Heart left ventricle (tissue), 16 donors: ENCODE measurements at places on chromosomes 5 and 9.
A peak's percentile ranks its signal among the peaks of the same experiment; 100 is the strongest.

- DNase-seq: no peak
These were observed 167.8 kb downstream of the MAN2A1 start for GRCh38 chr5:109857405-109858031.

DNA sequence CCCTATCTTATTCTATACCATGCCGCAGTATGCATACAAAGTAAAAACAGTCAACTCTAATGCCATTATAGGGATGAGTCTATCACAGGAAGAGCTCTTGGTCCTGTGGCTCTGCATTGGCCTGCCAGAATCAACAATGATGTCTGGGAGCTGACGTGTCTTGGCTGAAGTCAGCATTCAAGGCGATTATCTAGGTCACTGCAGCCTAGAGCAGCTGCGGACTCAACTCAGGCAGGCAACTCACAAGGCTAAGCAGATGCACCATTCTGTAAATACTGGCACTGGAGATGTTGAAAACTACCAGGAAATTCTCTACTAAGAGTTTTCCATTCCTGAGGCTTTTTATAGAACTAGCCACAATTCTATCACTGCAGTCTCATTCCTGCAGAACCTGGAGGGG is 13.3 kb downstream of the SPATA9 start:
- peak; percentile 84 for DNase-seq

GRCh38 chr5:59249726-59250125 is 643.8 kb downstream of the PDE4D start:
- no peak for DNase-seq

- no peak for DNase-seq
These were observed 38.4 kb upstream of the CTNNAL1 start for GRCh38 chr9:109051733-109052132.

- DNase-seq: no peak
These were observed 45.6 kb upstream of the RNF130 start for GRCh38 chr5:180117000-180117725.

- DNase-seq: no peak
These were observed 22.9 kb upstream of the AOPEP start for GRCh38 chr9:94703488-94704140.

- DNase-seq: no peak
These were observed 89.1 kb upstream of the HAND1 start for GRCh38 chr5:154567155-154567554.

DNA sequence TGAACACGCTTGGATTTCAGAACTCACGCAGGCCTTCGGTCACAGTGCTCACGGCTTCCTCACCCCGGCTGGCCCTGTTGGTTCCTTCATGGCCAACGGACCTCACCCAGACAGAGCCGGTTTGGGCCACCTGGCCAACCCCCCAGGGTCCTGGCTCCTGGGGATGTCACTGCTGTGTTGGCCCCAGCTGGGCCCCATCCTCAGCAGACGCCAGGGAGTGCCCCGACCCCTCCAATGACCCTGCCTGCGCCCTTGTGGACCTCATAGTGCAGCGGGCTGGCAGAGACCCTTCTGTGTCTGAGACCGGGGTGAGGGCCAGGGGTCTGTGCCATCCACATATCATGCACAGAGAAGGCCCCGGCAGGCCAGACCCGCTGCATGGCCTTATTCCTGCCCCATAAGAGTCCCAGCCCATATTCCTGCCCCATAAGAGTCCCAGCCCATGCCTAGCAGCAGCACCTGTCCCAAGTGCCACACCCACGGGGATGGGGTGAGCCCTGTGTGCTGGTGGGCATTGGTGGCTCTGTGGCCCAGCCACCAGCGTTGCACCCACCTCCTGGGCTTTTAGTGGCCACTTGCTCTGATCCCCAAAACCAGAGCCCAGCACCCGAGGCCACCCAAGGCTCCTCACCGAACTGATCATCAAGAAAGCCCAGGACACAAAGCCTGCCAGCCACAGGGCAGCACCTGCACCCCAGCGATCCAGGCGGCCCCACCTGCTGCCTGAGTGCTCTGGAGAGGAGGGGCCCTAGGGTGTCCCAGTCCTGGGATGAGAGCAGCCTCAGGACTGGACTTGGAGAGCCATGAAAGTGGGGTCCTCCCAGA is 1.3 kb upstream of the LPCAT1 start:
- peak; percentile 28 for DNase-seq

- DNase-seq: no peak
These were observed 118.6 kb downstream of the PDE8B start for GRCh38 chr5:77328930-77329647.

DNA sequence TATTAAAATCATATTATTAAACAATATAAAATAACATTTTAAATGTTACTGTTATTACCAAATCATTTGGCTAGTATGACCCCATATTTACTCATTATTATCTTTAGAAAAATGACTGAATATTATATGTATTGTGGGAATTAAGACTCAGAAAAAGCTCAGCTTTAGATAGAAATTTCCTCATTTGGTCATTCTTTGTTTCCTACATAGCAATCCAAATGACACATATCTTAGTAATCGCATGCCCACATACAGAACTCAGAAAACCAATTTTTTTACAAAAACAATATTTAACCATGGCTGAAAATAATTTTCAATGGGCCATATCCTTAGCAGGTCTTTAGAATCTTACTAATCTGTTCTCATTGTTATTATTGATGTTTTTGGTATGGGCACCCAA is 53.8 kb upstream of the TSLP start:
- no peak for DNase-seq

DNA sequence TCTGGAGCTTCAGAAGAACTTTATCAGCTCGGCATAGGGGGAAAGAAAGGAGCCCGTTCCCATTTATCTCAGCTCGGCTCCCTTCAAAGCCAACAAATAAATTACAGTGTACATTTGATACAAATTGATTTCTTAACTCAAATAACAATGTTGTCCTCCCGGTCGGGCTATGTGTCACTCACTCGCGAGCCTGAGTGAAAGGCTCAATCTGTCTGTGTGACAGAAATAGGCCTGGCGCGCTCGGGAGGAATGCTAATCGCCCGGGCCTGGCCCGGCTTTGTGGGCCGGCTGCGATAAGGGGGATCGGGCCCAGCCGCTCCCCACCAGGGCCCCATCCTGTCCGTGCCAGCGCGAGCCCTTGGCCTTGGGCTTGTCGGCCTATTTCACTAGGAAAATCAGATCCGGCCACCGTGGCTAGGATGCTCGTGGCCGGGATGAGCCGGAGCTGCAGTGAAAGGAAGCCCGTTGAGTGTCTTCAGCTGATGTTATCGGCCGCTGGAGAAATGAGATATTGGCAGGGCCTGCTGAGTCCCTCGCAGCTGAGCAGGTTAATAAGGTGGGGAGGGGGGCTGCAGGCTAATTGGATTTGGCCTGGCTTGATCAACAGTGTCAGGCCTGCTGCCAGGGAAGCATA is 258.7 kb downstream of the IRX1 start:
- peak; percentile 62 for DNase-seq

GRCh38 chr9:130443840-130444492 is 795 bp upstream of the ASS1 start:
- DNase-seq: no peak

- DNase-seq: no peak
These were observed 75.4 kb upstream of the S1PR3 start for GRCh38 chr9:88915916-88916315.

- no peak for DNase-seq
These were observed 169.3 kb downstream of the NTRK2 start for GRCh38 chr9:84838879-84839278.

DNA sequence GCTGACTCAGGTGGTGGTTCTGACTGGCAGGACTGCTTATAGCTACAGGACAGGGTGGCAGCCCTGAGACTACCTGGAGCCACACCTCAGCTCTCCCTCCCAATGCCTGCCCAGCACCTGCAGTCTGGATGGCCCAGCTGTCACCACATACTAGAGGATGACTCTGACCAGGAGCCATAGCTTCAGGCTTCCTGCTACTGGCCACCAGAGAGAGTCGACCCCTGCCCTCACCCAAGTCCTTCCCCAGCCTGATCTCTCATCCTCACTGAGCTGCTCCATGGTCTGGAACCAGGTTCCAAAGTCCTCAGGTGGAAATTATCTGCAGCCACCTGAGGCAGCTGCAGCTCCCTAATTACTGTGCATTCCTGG is 25.6 kb upstream of the TDRD7 start:
- DNase-seq: no peak

DNA sequence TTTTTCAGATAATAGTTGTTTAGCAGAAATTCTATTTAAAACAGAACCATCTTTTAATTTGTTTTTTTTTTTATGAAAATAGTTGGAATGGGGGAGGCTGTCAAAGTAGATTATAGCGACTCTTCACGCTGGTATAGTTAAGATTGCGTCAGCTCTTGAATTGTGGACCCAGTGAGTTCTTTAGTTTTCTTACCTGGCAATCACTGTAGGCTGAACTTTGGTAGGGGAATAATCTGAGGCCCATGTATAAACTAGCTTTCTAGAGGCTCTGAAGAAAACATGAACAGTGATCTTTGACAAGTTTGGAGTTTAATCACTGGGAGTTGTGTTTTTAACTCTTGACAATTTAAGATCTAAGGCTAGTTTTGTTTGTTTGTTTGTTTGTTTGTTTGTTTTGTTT is 80.8 kb downstream of the CD180 start:
- DNase-seq: no peak

GRCh38 chr5:127723571-127723970 is 20.4 kb downstream of the CCDC192 start:
- DNase-seq: no peak

DNA sequence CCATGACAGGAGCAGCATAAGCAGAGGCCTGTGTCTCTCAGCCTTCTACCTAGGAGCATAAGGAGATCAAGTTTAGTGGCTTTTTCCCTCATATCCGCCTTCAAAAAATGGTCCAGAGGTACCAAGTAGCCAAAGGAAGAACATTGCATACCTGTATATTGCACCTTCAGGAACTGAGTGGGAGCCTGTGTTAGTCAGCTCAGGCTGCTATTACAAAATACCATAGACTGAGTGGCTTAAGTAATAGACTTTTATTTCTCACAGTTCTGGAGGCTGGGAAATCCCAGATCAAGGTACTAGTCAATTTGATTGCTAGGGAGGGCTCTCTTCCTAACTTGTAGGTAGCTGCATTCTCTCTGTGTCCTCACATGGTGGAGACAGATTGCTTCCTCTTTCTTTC is 597.4 kb upstream of the PTGER4 start:
- no peak for DNase-seq

DNA sequence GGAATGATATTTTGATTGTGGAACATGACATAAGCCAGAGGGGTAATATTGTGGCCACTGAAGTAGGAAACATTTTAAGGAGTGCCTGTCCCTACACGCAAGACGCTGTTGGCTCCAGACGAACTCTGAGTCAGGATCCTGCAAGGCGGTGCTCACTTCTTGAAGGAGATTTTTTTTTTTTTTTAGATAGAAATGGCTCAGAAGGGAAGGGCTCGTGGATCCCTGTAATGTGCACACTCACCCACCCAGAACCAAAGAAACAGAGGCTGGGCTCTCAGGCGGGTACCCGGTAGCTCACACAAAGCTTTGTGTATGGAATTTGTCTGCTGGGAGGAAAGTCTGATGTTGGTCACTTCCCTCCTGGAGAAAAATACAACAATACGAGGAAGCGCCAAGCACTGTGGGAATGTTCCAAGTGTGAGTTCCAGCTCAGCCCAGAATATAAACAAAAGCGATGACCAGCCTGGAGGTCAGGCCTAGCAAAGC is 25.7 kb downstream of the RAPGEF1 start:
- DNase-seq: peak; percentile 83

DNA sequence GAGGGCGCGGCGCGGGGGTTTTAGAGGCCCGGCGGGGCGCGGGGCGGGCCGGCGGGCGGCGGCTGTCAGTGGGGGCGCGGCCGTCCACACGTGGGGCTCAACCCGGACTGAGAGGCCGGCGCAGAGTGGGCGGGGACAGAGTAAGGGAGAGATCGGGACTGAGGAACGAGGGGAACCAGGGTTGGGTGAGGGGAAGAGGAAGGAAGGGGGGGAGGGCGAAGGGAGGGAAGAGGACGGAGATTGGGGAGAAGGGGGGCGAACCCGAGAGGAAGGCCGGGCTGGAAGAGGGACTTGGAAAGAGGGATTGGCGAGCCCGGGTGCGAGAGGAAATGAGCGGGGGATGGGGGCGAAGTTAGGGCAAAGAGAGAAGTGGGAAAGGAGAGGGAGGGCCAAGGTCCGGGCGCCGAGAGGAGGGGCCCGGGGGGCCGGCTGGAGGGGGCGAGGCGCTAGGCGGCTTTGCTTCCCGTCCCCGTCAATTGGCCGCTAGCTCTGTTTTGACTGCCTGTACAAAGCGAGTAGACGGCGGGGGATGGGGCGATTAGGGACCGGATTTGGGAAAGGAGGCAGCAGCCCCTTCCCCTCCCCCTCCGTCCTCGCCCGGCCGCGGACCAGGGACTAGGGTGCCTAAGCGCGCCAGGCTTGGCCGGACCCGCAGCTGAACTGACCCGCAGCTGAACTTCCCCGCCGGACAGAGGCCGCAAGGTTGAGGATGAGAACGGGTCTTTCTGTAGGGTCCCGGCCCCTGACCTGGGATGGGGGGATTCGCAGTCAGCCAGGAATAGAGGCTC is 399 bp upstream of the FBN2 start:
- peak; percentile 75 for DNase-seq

DNA sequence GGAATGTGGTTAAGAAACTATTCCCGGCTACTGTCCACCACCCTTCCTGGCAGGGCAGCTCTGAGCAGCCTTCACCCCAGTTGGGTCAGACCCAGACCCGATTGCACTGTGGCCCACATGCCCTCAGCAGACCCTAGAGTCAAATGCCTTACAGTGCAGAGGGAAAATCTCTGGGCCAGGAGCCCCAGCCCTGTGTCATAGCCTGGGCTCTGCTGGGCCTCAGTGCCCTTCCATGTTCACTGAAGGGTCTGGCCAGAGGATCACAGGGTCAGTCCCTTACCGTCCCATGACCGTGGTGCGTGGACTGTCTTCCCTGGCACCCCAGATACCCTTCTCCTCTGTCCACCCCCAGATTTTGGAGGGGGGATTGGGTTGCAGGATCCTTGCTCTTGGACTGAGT is 73.5 kb upstream of the COL5A1 start:
- DNase-seq: no peak

- DNase-seq: no peak
These were observed 149.2 kb upstream of the RGMB start for GRCh38 chr5:98624145-98624880.

GRCh38 chr9:126581893-126582292 is 31.8 kb upstream of the LMX1B start:
- no peak for DNase-seq

GRCh38 chr5:162248107-162248713 is 180.6 kb downstream of the GABRG2 start:
- no peak for DNase-seq

GRCh38 chr9:111663301-111663823 is 2.0 kb downstream of the GNG10 start:
- DNase-seq: no peak

DNA sequence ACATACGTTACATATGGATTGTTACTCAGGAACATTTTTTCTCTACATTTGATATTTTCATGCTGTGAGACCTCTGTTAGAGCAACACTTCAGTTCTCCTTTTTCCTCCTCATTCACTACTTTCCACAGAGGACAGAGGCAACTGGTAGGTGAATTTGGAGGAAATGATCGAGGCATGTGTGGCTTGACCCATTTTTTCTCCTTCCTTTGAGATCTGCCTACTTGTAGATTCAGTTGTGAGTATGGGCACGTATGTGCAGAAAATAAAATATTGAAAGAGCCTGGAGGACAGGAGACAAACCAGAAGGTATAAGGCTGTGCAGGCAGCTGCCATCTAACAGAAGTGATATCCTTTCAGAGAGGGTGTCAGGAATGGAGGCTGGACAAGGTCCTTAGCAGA is 19.2 kb upstream of the KIF2A start:
- no peak for DNase-seq

GRCh38 chr9:88056876-88057275 is 81.4 kb downstream of the SPATA31C2 start:
- DNase-seq: no peak
